Fibroblast of gingiva (primary cell): ENCODE measurements at places on chromosomes 13 and 19.
A peak's percentile ranks its signal among the peaks of the same experiment; 100 is the strongest.

- no peak for DNase-seq
These were observed 76.3 kb downstream of the MZT1 start for GRCh38 chr13:72651144-72651543.

DNA sequence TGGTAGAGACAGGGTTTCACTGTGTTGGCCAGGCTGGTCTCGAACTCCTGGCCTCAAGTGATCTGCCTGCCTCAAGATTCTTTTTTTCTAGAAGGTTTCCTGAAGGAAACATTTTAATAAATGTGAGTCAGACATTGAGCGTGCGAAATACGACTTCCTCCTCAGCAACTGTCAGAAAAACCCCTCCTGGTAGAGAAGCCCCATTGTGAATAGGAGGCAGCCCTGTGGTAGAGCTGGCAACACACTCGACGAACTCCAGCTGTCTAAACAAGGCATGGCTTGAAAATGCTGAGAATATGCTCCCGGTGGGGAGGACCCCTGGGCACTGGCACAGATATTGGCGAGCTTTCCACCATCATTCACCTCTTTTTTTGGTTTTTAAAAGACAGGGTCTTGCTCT is 9.8 kb downstream of the ZNF333 start:
- DNase-seq = no peak

- DNase-seq = peak; percentile 53
These were observed 5.5 kb downstream of the SSC5D start for GRCh38 chr19:55493645-55494171.

DNA sequence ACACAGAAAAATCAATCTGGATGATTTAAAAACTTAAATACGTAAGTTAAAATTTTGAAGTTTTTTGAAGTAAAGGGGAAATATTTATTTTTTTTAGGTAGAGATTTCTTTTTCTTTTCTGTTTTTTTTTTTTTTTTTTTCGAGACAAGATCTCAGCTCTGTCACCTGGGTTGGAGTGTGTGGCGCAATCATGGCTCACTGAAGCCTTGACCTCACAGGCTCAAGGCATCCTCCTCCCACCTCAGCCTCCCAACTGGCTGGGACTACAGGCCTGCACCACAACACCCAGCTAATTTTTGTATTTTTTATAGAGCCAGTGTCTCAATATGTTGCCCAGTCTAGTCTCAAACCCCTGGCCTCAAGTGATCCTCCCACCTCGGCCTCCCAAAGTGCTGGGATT is 120.4 kb upstream of the CLDN10 start:
- no peak for DNase-seq

GRCh38 chr13:73687087-73687486 is 447.1 kb downstream of the KLF12 start:
- DNase-seq = no peak

- DNase-seq = no peak
These were observed 97.6 kb upstream of the DACH1 start for GRCh38 chr13:71964491-71965100.

- DNase-seq = no peak
These were observed at the start of gene MYO1F for GRCh38 chr19:8577247-8577646. MYO1F (minus strand) TSS chr19:8577442; CDS start chr19:8577309, 133 bp downstream.

- no peak for DNase-seq
These were observed 170.7 kb downstream of the DCT start for GRCh38 chr13:94308832-94309231.

DNA sequence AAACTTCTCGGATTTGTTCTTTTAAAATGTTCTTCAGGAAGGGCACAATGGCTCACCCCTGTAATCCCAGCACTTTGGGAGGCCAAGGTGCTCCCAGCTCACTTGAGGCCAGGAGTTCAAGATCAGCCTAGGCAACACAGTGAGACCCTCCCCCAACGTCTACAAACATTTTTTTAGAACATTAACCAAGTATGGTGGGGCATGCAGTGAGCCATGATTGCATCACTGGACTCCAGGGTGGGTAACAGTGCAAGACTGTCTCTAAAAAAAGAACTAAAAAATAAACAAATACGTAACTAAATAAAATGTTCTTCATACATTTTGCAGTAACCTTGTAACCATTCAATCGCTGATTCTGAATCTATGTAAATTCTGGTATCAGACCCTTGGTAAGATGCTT is 2.1 kb upstream of the IPO5 start:
- no peak for DNase-seq
